SK-N-SH treated with all-trans-retinoic acid at 6 μM for 48 hours (cell line): ENCODE measurements at places on chromosomes 16 and 17.

DNA sequence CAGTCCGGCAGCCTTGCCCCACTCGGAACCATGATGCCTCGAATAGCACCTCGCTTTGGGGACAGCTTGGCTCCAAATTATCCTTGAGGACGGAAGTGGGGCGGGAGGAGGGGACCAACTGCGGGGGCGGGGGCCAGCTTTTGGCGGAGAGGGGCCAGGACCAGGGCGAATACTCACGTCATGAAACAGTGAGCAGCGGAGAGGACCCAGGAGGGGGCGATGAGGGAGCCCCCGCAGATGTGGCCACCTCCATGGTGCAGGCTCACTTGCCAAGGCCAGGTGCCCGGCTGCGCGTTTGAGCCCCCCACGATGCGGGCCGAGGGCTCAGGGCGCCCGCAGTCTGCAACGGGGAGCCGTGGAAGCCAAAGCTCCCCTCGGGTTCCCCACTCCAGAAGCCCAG lies 970 bp downstream of the PRSS36 start:
- no peak for ATAC-seq

DNA sequence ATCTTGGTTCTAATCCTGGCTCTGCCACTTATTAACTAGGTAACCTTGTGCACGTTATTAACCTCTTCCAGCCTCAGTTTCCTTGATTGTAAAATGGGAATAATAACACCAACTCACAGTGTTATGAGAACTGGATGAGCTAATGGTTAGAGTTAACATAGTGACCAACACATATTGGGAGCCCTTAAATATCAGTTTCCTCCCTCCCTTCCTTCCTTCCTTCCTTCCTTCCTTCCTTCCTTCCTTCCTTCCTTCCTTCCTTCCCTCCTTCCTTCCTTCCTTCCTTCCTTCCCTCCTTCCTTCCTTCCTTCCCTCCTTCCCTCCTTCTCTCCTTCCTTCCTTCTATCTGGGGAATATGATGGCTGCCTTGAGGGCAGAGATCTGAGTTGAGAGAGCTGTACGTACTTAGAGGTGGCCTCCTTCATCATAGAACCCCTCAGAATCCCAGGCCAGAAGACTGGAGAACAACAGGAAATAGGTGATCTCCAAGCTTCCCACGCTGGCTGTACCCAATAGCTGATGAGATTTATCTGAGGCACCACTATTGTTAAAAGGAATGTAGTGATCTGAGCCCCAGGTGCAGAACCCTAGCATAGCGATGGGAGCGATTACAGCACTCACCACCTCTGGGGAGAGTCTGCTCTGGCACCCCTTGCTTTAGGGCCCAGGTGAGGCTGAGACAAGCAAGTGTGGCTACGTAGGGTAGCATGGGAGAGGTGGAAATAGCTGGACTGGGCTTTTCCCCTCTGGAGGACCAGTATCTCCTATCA lies 26.2 kb downstream of the CCR7 start:
- no peak for ATAC-seq

GRCh38 chr16:67458121-67458641 lies 22.8 kb downstream of the ATP6V0D1 start:
- no peak for ATAC-seq

- no peak for ATAC-seq
These were observed 2.2 kb upstream of the ATF7IP2 start for GRCh38 chr16:10383626-10384025.

DNA sequence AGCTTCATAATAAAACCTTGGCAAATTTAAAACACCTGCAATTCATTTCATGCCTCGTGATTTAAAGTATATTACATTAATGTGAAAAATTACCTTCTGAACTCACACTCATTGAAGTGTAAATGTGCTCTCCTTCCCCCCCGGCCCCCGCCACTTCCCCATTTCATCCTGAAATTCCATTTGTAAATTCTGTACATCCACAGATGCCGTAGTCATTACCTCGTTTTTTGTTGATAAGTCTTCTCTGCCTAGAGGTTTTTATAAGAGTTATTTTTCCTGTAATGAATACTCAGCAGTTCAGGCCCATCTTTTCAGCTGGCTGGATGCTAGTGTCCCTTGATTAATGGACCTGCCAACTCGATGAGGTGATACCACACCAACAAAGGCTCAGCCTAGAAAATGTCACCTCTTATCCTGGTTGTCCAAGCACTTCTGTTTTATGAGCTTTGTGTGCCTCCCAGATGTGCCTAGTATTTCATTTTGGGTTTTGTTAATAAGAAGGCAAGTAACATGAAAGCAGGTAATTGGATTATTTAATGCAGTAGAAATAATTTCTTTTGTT lies 64.8 kb upstream of the KIFC3 start:
- no peak for ATAC-seq

DNA sequence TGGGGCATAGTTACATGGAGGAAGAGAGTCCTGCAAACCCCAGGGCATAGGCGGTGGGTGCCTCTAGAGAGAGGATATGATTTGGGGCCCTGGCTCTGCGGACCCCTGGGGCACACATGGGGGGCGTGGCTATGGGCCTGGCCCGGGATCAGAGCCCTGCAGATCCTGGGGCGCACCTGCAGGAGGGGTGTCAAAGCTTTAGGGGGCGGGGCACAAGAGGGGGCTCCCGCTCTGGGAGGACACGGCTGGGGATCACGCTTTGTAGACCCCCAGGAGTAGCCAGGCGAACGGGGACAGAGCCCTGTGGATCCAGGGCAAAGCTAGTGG lies 497 bp downstream of the BCL7C start:
- no peak for ATAC-seq

DNA sequence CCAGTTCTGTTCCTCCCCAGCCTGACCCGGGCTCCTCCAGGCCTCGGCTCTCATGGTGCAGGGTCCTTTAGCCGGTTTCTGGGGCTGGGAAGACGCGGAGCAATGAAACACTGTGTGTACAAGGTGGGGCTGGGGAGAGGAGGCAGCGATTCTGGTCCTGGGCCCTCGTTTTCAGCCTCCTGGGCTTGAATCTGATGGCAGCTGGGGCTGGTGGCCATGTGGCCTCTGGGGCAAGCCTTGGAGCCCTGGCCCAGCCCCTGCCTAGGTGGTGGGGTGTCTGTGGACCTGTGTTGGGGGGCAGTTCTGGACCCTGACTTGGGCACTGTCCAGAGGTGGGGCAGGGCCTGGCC lies 4.1 kb downstream of the FOXJ1 start:
- no peak for ATAC-seq

DNA sequence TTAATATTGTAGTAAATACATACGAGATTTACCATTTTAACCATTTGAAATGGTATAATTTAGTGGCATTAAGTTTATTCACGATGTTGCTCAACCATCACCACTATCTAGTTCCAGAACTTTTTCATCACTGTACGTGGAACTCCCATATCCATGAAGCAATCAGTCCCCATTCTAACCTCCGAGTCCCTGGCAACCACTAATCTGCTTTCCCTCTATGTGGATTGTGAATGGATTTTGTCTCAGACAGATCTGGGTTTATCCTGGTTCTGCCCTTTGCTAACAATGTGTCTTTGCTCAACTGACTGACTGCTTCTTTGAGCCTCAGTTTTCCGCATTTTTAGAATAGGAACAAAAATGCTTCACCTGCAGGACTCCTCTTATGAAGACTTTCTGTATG lies 51.4 kb downstream of the TANGO6 start:
- no peak for ATAC-seq

DNA sequence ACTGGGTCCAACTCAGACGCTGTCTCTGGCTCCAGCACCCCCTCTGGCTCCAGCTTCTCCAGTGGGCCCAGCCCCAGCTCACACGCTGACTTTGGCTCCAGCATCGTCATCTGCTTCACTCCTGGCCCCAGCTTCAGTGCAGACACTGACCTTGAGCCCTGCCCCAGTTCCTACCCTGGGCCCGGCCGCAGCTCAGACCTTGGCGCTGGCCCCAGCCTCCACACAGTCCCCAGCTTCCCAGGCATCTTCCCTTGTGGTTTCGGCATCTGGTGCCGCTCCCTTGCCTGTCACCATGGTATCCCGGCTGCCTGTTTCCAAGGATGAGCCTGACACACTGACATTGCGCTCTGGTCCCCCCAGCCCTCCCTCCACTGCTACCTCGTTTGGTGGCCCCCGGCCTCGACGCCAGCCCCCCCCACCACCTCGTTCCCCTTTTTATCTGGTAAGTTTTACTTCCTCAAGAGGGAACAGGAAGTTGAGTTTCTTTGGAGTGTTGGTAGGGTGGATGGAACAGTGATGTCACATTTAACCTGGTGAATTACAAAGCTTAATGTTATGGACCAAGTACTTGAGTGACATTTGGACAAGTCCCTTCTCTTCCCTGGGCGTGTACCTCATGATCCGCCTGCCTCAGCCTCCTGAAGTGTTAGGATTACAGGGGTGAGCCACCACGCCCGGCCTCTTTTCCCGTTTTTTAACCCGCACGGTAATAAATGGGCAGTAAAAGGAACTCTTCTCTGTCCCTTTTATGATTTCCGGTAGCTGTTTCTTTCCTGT lies 23.4 kb upstream of the PHKG2 start:
- ATAC-seq = no peak

DNA sequence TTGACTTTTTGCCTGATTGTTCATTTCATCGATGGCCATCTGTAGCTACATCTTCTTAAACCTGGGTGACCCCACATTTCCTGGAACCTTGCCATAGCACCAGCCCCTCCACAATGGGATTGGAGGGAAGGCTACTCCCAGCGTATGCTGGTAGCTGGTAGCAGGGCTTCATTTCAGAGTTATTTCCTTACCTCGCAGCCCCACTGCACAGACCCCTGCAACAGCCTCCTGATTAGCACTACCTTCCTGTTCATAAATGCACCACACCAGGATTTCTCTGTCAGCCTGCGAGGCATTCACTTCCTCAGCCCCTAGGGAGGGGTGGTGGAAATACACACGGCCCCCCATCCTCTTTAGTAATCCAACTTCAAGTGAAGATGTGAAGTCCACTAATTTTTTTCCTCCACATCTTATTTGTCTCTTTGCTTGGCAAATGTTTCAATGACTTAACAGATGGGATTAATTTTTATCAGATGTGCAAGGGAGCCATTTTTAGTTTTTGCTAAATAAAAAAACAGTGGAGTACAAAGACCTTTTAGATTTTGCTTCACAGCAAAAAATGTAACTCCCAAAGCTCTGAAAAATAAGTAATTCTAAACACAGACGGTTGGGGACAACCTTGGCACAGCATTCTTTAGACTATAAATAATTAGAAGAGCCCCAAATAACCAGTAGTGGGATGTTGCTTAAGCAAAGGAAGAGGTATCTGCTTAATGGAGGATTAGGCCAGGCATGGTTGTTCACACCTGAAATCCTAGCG lies 76.6 kb downstream of the CLEC16A start:
- peak; percentile 19; the same call in 1 of the 3 replicates for ATAC-seq

GRCh38 chr17:46738544-46738943 lies 79.9 kb downstream of the WNT3 start:
- no peak for ATAC-seq

GRCh38 chr17:43410557-43411368 lies 12.0 kb downstream of the ARL4D start:
- no peak for ATAC-seq

GRCh38 chr17:36132421-36132831 lies 28.8 kb downstream of the CCL4 start:
- no peak for ATAC-seq

- no peak for ATAC-seq
These were observed 4.8 kb downstream of the CIAO3 start for GRCh38 chr16:735982-736453.

DNA sequence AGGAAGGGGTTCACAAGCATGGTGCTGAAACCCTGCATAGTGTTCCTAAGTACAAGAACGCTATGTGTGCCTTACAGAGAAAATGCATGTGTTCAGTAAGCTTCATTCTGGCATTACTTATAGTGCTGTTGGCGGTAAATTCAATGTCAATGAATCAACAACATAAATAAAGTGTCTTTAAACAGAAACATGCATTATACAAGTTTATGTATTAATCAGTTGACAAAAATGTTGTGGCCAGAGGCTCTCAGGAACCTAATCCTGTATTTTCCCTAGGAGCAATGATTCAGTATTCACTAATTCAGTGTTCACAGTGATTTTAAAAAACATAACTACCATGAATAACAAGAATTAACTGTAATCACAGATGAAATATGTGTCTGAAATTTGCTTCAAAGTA lies 47.1 kb upstream of the MYOCD start:
- no peak for ATAC-seq

DNA sequence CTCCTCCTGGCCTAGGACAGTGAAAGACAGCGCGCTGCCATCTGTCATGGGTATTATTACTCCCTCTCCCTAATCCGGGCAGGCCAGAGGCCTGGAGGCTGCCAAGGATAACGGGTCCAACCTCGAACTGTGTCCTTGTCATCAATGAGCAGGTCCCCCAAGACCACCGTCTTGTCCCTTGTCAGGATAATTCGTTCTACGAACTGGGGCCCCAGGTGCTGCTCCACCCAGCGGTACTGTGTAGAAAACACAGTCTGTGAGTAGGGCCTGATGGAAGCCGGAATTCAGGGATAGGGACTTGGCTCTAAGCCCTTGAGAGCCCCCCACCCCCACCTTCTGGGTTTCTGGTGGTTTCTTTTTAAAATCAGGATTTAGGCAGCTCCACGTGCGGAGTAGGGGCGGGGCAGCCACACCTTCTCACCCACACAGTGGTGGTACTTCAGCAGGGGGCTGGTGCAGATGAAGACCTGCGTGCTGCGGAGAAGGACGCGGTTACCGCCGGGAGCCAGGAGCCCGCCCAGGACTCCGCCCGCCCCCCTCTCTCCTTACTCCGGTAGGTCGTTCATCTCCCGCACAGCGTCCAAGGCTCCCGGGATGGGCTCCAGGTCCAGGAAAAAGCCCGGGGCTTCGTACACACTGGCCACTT lies 787 bp downstream of the NT5C start:
- peak; percentile 72 for ATAC-seq

DNA sequence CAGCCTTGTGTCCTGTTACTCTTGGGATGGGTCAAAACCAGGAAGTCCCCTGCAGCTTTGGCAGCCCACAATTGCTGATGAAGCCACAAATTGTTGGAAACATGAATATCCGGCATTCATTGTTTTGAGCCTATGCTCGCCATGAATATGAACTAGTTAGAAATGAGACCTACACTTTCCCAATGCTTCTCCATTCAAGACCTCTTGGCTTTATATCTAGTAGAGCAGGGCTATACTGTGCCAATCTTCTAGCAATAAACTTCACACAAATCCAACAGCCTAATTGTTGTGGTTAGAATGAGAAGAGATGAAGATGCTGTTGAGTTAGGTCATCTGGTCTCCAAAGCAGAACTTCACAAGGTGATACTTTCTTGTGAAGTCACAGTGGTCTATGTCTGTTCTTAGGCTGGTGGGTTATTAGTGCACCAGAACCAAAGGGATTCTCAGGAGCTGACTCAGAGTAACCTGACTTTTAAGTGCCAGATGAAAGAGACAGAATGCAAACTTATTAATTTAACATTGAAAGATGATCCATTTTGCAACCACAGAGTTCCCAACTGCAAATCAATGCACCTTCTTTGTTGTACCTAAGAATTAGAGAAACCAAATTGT lies 13.7 kb upstream of the KRT23 start:
- no peak for ATAC-seq
